ENCODE measurements at places on chromosomes 13 and 19. TPM values are rescaled to one million over a fixed set of nuclear protein-coding genes. Genes with fewer than 3 reads are reported as not detected.

LHFPL6 gene
- total RNA-seq = 12.6 TPM

SPTBN4 gene
- total RNA-seq = 2.2 TPM

SYT5 gene
- 1.8 TPM for total RNA-seq

AP1M2 gene
- 39.4 TPM for total RNA-seq

ZNF729 gene
- not detected for total RNA-seq

TUBA3C gene
- total RNA-seq = 65.6 TPM

LRRC4B gene
- 12.3 TPM for total RNA-seq

ZNF320 gene
- total RNA-seq = 3.8 TPM

VSTM2B gene
- not detected for total RNA-seq

URAD gene
- not detected for total RNA-seq

GPR4 gene
- not detected for total RNA-seq

Data from A172 (cell line).